Colonic mucosa (tissue), 4 donors: ENCODE measurements at places on chromosomes 2 and 18.

DNA sequence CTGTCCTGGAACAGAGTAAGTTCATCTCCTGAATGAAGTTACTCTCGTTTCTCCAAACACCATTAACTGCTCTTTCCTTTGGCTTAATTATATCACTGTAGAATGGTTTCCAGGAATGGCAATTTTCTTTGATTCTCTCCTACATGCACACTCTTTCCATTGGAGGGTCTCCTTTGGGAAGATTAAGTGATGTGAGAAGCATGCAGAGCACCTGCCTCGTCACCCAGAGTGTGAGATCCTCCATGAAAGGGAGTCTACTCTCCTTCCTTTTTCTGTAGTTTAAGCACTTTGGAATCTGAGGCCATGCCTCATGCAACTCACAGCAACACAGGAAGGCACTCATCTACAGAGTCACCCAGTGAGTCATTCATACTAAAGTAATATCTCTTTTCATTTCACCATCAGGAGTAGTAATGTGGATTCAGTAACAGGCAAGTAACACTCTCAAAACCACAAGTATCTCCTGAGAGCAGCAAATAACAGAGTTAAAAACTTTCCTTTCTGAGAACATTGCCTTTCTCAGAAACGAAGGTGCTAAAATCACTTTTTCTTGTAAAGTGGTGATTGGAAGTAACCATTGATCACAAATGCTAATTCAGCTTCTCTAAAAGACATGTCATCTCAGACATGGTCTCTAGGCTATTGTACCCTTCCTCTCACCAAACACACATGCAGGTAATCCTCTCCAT, 52.8 kb upstream of the IL1RL1 start:
- DNase-seq = no peak

DNA sequence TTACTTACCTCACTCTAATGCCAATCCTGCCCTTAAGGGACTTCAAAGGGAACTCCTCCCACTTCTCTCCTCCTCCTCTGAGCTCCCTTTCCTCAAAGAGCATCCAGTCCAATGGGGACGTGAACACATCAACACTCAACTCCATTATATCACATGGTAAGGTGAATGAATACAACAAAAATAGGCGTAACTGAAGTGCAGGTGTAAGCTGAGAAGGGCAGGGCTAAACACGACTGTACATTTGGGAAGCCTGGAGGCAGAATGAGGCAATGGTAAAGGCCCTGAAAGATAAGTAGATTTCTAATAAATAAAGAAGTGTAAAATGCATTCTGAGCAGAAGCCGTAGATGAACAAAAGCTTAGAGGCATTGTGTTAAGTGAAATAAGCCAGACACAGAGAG, 226.1 kb upstream of the TRIB2 start:
- DNase-seq = no peak

- DNase-seq = no peak
Observed at GRCh38 chr2:144513388-144514101, 6.4 kb downstream of the ZEB2 start.

GRCh38 chr2:45307147-45307546, 297.9 kb upstream of the SIX2 start:
- no peak for DNase-seq

DNA sequence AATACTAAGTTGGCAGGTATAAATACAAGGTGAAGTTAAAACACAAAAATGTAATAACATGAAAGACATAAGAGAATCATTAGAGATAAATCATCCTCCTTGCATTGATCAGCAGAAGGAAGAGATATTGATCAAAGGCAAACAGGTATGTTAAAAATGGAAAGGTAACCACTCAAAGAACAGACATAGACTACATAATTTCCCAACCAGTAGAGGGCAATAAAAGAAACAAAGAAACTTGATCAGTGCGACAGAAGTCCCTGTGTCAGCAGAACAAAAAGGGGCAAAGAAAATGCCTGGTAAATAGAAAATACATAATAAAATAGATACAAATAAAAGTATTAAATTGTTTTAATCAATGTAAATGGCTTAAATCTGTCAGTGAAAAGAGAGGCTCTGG, 53.6 kb downstream of the FAM228A start:
- DNase-seq = no peak

- no peak for DNase-seq
Observed at GRCh38 chr2:35220461-35220860, 1135.1 kb upstream of the CRIM1 start.

GRCh38 chr2:1893856-1894255, 149.5 kb upstream of the PXDN start:
- DNase-seq = no peak

- no peak for DNase-seq
Observed at GRCh38 chr2:239143858-239144712, 256.7 kb downstream of the HDAC4 start.

DNA sequence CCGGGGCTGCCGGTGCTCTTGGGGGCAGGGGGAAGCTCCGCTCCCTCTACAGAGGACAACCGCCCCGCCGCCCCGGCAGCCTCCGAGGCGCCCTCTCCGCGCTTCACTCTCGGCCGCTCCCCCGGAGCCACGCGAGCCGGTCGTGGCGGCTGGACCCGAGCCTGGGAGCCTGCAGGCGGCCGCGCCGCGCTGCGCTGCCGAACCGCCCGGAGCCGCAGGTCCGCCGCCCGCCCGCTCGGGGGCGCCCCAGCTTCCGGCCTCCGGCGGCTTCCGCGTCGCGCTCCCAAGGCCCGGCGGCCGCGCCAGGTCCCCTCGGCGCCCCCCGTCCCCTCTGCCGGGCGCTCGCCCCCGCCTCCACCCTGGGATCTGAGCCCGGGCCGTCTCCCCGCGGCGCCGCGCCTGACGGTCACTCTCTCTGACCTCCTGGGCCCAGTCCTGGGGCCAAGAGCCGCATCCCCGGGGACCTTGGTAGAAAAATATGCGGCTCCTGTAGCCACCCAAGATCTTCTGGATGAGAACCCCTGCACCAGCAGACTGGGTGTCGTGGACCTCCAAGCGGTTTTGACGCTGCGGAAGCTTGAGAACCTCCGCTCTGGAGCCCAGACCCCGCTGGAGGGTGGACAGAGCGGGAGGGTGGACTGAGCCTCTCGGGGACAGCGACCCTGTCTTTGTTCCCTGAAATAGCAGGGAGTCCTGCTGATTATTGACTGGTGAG, 44.3 kb downstream of the SERTAD2 start:
- DNase-seq = peak; percentile 58

- no peak for DNase-seq
Observed at GRCh38 chr2:100870652-100871531, 51.0 kb downstream of the NPAS2 start.

DNA sequence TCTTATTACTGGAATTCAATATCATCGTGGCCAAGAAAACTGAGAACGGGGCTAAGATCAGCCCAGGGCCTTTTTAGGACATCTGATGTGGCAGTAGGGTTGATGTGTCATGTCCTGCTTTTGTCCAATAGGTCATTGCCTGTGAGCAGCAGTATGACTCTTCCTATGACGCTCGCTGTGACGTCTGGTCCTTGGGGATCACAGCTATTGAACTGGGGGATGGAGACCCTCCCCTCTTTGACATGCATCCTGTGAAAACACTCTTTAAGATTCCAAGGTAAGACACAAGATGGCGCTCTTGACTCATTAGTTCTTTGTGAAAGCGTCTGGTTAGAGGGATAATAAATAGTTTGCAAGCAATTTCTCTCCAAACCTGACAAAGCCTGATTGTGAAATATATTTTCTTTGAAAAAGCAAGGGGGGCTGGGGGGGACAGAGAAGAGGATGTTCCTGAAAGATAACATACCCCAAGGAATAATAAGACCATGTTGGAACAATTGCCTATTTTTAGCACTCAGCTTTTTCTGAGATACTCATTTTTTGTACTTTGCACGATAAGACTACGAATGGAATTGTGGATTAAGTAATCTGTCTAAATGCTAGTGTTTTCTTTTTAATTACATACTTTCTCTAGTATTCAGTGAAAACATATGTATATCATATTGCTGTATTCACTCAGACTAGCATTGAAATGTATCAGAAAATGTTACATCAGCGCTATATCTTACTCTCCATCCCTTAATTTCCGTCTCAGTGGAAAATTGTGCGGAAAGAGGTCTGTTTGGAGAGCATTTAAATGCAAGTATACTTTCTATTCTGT, 58.1 kb downstream of the MYO3B start:
- DNase-seq = no peak

DNA sequence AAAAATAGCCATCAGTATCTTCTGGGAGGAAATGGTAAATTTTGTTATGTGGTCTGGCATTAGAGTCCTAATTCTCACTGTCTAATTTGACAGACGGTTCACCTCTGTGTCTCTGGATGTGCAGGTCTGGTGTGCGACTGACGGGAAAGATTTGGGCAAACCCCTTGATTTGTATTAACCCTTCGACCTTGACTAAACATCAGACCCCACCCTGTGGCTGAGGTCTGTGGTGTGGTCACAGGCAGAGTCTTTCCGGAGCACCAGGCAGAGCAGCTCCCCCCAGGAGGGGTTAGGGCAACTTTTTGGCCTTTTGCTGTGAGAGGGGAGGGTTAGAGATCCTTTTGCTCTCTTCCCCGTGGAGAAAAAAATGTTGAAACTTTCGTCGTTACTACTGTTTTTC, 6.4 kb downstream of the TWIST2 start:
- no peak for DNase-seq

- peak; percentile 77 for DNase-seq
Observed at GRCh38 chr2:37324786-37325624, at the start of gene PRKD3. Gene PRKD3 (minus strand): TSS chr2:37324833. CDS start chr2:37316524, 8,309 bp downstream.

DNA sequence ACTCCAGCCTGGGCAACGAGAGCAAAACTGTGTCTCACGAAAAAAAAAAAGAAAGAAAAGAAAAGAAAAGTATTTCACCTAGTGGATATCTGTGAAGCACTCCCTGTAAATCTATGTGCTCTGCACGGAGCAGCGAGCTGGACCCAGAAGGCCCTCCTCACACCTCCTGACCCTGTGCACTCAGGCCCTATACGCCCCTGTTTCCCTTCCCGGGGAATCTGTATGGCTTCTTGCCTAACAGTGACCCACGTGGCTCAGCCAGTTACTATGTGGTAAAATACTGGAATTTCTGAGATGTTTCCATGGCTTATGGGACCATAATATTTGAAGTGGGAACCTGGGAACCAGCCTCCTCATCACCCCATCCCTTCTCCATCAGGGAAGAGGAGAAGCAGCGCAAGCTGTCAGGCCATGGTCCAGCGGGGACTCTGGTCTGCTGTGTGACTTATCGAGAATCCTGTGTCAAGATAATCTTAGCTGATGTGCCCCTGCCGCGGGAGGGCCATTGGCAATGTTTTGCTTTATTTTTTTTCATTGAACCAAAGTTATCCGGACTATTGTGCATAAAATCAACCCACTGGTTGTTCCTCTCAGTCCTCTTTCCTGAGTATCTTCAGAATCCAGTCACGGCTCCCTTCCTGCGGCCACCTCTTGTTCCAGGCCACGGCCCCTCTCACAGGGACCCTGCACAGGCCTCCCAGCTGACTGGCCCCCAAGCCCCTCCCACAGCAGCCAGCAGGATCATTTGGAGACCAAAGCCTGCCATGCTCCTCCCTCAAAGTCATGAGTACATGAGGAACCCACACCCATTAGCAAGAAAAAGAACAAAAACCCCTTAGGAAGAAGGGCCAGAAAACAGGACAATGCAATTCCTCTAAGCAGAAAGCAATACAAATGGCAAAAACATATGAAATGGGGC, 30.6 kb downstream of the SDC1 start:
- DNase-seq = no peak

GRCh38 chr2:181041661-181042060, 61.3 kb downstream of the UBE2E3 start:
- DNase-seq = no peak

DNA sequence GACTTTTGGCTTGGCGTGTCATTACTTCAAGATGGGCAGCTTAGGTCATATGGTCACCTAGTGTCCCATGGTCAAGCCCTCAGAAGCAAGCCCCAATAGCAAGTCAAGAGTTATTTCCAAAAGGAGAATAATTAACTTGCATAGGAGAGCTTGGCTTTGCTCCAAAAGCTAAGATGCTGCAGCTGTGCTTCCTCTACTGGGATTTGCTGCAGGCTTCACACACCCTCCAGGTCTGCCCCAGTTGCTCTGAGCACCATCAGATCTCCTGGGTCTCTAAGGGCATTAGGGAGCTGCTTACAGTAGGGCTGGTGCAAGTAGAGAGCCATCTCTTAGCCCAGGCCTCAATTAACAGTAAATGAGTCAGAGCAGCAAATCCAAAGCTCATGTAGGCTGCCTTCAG, 46.6 kb downstream of the THUMPD2 start:
- no peak for DNase-seq

DNA sequence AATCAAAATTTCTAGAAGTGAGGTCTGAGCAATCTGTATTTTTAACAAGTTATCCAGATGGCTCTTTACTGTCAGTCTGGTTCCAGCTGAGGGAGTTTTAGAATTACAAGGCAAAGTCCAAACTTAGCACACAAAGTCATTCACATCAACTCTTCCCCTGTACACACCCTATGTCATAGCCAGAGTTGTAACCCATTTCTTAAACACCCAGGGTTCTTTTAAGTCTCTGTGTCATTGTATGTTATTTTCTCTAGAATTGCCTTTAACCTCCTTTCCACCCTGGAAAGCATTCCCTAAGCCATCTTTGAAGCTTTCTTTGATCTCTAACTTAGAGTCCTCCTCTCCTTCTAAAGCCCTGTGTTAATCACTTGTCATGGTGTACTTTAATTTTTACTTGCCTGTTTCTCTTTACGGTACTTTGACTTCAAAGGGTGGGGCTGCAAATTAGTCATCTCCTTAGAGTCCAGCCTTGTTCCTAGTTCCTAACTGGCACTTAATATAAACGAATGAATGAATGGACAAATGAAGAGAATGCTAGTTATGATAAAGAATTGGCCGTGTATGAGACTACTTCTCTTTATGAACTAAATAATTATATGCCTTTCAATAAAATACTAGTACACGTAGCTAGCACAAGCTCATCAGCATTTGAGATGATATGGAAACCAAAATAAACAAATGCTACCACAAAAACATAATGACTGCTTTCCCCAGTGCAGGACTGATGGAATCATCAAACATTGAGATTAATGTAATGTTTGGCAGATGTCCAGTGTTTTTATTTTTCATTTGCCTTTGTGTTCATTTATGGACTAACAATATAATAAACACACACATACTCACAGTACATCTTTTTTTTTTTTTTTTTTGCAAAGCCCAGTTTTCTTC, 11.9 kb upstream of the ACTR3 start:
- DNase-seq = no peak

DNA sequence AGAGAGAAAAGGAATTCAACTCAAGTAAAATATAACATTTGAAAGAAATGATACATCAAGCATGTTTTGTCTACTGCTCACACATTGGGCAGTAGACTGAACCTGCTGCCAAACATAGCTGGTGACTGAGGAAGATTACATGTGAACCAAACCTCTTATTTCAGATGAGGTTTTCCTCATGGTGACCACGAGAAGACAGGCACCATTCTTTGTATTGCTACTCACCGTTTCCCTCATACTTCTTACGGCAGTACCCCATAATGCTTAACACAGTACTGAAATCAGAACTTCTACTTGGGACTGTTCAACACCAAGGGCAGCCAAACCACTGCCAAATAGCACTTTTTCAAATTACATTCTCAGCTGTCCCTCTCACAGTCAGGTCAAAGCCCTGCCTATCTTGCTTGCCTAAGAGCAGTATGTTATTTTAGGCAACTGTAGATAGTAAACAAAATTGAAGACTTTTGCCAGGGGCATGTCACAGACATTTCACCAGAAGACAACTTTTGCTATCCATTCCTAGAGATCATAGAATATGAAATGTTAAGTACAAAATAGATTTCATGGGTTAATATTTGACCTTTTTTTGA, 167.1 kb upstream of the DOK6 start:
- no peak for DNase-seq

GRCh38 chr2:104856973-104857261, 3.0 kb downstream of the POU3F3 start:
- no peak for DNase-seq

- DNase-seq = peak; percentile 25
Observed at GRCh38 chr2:221570321-221570935, 1.7 kb downstream of the EPHA4 start.
